ENCODE measurements at places on chromosomes 16 and 17.

DNA sequence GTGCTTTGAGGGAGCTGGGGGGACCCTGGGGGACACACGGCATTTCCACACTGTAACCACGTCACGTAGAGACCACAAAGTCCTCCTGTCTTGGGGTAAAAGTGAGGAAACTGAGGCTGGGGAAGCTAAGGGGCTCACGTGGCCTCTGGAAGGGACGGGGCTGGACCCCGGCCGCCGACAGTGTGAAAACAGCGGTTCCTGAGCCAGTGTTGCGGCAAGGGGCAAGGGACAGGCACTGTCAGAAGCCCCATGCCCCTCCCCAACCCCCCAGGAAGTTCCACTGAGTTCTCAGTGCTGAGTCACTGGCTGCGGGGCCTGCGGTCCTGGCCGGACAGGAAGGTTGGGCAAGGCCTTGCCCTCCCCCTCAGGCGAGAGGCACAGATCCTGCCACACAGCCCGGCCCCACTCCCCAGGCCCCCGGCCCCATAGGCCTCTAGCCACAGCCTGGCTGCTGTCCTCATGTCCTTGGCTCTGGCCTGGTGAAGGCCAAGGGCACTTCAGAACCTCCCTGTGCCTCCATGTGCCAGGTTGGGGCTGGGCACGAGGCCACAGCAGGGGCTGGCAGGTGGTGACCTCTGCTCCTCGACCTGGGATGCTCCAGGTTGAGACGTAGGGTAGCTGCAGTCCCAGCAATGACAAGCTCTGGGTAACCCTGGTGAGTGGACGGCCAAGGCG is 5.0 kb upstream of the CCDC57 start:
- peak; percentile 86 for DNase-seq

DNA sequence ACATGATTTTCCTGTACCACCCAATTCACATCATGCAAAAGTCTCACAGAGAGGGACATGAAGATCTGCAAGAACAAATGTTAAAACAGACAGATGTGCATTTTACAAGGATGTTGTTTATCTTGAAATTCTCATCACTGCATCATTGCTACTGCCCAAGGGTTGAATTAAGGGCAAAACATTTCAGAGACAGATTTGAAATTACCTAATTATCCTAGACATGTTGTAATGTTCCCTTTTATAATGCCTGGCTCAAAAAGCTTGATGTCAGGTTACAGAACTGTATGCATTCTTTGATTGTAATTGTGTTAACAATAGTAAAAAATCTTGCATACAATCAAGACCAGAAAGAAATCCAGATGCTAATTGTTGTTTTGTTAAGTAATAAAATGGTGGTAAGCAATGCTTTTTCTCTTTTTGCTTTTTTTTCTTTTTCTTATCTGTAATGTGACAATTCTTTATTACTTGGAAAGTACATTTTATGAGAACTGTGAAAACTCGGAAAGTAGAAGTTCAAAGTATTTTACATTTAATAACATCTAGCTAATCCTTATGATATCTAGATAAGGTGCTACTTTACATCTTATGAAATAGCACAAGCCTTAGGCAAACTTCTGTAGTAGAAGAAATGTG is 3.6 kb upstream of the DUSP14 start:
- no peak for DNase-seq

- no peak for DNase-seq
Measured at GRCh38 chr17:39604911-39605491, 2.7 kb downstream of the NEUROD2 start.

GRCh38 chr16:55408661-55409060 is 70.3 kb upstream of the MMP2 start:
- DNase-seq: no peak

- DNase-seq: no peak
Measured at GRCh38 chr17:10243883-10244844, 45.8 kb upstream of the GAS7 start.

GRCh38 chr16:2708955-2709587 is 11.0 kb downstream of the PRSS27 start:
- DNase-seq: no peak
